ENCODE measurements at places on chromosomes 7 and 10.
A peak's percentile ranks its signal among the peaks of the same experiment; 100 is the strongest.

DNA sequence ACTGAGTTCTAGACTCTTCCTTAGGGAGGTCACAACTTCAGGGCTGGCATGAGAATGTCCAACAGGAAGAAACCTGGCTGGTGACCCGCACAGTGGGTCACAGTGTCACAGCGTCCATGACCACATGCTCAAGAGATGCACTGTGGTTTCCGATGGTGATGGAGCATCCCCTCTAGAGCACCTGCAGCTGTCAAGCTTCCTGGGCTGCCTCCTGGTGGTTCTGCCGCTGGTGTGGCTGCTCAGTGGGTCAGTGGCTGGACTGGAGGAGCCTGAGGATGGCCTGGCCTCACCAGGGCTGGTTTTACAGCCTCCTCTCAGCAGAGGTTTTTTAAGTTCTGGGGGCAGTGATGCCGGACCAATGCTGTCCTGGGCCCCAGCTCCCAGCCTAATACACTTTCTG is 149.3 kb downstream of the SH3PXD2A start:
- no peak for DNase-seq

DNA sequence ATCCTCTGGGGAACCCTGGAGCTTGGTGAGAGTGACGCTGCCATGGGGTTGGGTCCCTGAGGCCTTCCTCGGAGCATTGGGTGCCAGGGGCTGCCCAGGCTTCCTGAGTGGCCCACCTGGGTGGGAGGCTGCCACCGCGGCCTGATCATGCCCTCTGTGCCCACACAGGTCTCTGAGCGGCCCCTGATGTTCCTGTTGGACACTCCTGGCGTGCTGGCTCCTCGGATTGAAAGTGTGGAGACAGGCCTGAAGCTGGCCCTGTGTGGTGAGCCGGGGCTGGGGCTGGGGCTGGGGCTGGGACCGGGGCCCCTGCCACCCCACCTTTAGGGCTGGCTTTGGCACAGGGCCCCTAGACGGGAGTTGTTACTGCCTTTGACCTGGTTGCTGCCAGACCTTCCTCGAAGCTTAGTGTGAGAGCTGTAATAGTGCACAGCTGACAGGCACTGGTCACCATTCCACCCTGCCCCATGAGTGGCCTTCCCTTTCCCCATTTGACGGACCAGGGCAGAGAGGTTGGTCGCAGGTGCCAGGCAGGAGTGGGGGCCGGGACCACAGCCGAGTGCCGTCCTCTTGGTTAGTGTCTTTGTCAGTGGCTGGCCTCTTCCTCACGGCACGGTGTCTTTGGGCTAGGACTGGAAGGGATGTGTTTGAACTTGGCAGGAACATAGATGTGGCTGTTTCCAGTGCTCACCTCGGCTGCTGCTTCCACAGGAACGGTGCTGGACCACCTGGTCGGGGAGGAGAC is 8.2 kb downstream of the MTG1 start:
- no peak for DNase-seq

- no peak for DNase-seq
These were observed 10.6 kb downstream of the SAP25 start for GRCh38 chr7:100563100-100563564.

DNA sequence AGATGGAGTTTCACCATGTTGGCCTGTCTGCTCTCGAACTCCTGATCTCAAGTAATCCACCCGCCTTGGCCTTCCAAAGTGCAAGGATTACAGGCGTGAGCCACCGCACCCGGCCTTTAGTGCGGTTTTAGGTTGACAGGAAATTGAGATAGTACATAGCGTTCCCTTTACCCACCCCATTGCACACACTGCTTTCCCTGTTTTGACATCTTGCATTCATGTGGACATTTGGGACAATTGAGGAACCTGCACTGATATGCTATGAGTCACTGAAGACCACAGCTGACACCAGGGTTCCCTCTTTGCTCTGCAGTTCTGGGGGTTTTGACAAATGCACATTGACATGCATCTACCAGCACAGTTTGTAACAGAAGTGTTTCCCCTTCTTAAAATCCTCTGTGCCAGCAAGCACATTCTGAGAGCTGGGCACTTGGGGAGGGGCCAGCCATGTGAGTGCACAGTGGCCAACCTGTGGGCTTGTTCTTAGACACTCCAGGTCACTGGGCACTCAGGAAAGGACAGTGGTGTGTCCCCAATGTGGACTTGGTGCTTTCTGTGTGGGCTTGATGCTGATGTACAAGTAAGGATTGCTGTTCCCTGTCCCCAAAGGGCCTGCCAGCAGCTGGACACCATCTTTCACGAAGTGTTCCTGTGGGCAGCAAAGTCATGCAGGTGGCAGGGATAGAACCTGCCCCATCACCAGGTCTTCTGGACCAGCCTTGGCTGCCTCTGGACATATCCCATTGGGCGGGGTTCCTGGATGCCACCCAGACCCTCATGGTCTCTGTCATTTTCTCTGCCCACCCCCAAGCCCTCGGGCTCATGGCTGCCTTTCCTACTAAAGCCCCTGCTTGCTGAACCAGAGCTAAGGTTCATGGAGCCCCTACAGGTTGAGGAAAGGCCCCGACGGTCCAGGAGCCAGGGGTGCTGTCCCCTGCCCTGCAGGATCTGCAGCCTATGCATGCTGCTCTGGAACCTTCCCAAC is 579.8 kb downstream of the GLRX3 start:
- peak; percentile 8 for DNase-seq

DNA sequence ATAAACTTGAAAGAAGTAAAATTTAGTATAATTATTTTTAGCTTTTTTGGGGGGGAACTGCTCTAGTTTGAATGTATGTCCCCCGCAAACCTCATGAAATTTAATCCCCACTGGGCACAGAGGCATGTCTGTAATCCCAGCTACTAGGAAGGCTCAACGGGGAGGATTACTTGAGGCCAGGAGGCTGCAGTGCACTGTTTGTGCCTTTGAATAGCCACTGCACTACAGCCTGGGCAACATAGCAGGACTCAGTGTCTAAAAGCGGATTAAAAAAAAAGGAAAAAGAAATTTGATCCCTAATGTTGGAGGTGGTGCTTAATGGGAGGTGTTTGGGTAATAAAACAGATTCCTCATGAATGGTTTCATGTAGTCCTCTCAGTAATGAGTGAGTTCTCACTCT is 43.1 kb upstream of the PHF14 start:
- DNase-seq, result no peak

GRCh38 chr7:133398506-133398905 is 145.6 kb downstream of the EXOC4 start:
- peak; percentile 15 for DNase-seq

GRCh38 chr10:109974504-109975191 is 33.1 kb upstream of the ADD3 start:
- no peak for DNase-seq

DNA sequence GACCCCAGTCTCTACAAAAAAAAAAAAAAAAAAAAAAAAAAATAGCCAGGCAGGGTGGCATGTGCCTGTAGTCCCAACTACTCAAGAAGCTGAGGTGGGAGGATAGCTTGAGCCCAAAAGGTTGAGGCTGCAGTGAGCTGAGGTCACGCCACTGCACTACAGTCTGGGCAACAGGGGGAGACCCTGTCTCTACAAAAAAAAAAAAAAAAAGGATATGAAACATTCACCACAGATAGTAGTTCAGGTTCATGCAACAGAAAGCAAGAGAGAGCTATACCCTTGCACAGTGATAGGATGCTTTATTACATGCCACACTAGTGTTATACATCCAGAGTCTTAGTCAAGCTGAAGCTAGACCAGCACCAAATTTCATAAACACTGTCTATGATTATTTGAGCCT is 148.4 kb upstream of the KAT6B start:
- no peak for DNase-seq

GRCh38 chr10:28840971-28841370 is 163.7 kb downstream of the BAMBI start:
- no peak for DNase-seq

DNA sequence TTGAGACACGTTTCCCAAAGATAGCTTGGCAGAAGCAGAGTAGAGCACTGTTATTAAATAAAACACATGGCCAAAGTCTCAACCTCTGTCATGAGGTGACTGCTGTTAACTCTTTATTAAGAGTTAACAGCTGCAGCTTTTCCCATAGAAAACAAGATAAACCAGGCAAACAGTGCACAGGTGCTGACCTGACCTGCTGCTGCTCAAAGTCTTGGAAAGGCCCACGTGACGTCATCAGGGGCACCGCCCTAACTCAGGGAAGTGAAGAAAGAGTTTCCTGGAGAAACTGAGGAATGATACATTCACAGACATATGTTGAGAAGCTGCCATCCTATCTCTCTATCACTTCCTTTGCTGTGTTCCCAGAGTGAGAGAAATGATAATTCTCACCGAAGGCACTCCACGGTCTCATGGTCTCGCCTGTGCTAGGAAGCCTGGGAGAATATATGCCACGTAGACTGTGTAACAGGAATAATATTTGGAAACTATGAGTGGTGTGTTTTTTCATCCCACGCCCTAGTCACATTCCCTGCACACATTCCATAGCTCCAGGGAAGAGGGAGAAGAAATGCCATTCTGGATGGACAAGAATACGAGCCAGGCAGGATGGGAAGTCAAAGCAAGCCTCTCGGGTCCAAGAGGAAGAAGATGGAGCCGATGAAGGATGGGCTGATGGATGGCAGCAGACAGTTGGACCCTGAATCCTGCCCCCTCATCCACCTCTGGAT is 146.2 kb upstream of the NFE2L3 start:
- DNase-seq, result no peak

GRCh38 chr10:28678687-28679457 is 1.6 kb downstream of the BAMBI start:
- DNase-seq, result no peak

DNA sequence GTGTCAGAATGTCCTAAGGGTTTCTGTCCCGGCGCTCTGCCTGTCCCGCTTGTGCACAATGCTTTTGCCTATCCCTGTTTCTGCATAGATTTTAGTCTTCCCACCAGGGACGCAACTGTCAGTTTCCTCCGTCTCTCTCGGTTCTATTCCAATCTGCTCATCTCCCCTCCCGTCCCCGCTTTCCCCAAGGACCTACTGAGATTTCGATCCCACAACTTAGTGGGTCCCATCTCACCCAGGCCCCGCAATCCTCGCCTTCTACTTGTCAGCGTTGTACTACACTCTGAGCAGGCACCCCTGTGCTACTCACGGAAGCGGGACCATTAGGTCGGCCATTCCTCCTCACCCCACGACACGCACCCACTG is 519 bp upstream of the ZNF655 start:
- no peak for DNase-seq

DNA sequence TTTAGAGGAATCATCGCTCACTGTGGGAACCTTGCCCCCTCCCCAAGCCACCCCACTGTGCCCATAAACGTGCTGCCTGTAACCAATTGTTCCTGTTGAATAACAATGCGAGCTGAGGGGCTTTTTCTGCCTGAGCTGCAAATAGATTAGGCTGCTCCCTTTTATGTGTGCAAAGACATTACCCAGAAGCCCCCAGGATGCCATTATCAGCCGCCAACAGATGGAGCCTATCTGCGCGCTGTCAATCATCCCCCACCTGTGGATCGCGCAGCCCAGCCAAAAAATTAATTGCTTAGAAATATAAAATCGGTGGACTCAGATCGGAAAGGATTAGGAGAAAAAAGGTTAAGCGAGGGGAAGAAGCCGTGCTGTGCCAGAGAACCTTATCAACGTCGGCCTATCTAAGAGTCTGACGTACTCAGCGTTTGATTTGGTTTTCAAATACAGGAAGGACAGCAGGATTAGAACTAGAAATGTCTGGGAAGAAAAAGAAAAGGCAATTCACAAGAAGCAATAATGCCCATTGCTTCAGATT is 167.3 kb upstream of the MYO3A start:
- DNase-seq, result no peak

DNA sequence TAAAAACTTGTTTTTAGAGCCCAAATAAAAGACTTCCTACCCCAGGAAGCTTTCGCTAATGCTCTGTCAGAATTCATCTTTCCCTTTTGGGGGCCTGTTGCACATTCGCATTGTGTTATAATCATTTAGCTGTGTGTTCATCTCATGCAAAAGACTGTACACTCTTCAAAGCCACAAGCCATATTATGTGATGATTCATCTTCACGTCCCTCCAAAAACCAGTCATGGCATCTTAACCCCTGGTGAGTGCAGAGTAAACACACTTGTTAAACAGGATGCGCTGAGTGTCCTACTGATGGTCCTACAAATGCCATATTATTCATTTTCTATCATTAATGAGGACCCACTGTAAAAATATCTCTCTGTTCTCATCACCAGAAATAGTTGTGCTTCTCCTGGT is 235.4 kb downstream of the KIAA1217 start:
- DNase-seq, result no peak

GRCh38 chr7:135434047-135434446 is 75.9 kb downstream of the CNOT4 start:
- no peak for DNase-seq

GRCh38 chr7:30898411-30898810 is 13.2 kb upstream of the AQP1 start:
- no peak for DNase-seq

- no peak for DNase-seq
These were observed 28.0 kb upstream of the CPN1 start for GRCh38 chr10:100109670-100110069.

DNA sequence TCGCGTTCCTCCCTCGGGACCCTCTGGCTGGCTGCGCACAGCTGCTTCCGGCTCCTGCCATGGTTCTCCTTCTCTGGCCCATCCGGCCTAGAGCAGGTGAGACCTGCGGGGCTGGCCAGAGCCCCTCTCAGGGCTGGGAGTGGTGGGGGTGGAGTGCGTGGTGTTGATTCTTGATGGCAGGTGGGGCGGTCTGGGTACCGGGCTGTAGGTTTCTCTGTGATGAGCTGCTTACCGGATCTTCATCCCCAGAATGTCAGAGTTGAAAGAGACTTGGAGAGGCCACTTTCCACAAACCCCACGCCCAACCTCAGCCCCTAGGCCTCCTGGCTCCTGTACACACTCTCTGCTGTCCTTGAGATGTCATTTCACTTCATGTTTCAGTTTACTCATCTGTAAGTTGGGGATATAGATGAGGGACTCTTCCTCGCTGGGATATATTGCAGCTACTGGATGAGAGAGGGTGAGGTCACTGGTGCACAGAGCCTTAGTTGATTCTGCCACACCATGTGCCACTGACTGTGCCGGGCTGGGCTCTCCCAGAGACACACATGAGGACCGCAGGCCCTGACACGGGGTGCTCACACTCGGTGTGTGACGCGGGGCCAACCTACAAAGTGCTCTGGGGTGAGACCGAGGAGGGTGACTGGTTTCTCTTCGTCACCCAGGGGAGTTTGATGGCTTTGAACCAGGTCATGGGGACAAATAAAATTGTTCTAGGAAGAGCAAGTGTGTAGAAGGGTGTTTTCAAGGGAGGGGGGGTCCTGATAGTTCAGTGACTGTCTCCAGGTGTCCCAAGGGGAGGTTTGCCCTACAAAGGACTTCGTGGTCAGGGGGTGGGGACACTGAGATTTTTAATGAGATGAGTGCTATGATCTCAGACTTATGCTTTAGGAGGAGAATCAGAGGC is 29.5 kb downstream of the ZNF775 start:
- DNase-seq, result no peak

DNA sequence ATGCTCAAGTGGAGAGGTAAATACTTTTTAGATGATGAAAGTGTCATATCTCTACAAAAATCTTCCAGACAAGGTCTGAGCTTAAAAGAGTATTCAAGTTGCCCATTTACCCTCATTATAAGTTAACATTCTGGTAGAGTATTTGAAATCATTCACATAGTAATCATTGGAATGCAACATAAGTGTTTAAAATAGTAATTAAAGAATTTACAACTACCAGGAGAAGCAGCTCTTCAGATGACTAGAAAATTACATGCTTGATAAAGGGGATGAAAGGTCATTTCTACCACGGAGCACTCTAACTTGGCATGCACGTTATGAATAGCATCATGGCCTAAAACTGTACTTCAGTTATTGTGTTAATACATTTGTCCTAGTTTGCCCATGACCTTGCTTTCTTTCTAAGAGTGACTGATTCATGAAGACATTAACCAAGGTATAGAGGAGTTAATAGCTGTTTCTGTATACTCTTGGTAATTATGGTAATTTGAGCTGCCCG is 120.0 kb downstream of the SEMA3E start:
- no peak for DNase-seq
